A172 (cell line): ENCODE measurements at places on chromosomes 7 and 10.

GRCh38 chr10:108901781-108902618 is 1021.3 kb downstream of the XPNPEP1 start:
- no peak for DNase-seq

DNA sequence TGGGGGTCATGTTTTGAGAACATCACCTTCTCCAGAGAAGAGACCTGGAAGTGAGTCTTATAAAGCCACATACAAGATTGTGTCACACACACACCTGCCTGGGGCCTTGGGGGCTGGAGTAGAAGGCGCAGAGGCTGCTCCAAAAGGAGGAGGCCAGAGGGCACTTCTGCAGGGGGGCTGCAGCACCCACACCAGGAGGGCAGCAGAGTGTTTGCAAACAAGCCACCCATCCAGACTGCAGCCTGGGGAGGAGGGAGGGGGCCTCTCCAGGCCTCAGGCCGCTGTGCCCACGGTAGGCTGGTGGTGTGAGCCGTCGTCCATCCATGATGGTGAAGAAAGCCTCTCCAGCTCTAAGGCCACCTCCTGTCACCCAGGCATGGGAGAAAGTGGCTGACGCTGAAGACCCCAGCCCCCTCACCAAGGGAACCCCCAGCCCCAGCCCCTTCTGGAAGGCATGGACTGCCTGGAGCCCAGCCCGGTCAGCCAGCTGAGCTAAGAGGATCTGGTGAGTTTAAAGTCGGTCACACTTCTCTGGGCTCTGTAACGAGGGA is 77.5 kb downstream of the FOXL3 start:
- DNase-seq = no peak

DNA sequence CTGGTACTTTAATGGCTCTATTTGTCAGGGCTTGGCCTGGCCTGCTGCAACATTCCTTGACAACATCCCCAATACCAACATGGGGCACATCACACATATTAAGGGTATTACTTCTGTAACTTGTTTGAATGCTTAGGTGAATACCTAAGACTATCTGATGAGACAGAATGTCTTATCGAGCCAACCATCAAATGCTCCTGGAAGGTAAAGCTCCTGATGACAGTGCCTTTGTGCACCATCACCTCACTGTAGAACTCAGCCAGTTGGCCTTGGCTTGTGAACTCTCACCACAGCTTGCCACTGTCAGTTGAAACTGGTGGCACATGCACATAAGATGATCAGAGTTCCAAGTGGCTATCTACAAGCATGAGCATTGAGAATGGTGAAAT is 3.7 kb upstream of the MYO1G start:
- no peak for DNase-seq

- DNase-seq = peak; percentile 98
These were observed 36.8 kb downstream of the MYOF start for GRCh38 chr10:93445097-93445960.

DNA sequence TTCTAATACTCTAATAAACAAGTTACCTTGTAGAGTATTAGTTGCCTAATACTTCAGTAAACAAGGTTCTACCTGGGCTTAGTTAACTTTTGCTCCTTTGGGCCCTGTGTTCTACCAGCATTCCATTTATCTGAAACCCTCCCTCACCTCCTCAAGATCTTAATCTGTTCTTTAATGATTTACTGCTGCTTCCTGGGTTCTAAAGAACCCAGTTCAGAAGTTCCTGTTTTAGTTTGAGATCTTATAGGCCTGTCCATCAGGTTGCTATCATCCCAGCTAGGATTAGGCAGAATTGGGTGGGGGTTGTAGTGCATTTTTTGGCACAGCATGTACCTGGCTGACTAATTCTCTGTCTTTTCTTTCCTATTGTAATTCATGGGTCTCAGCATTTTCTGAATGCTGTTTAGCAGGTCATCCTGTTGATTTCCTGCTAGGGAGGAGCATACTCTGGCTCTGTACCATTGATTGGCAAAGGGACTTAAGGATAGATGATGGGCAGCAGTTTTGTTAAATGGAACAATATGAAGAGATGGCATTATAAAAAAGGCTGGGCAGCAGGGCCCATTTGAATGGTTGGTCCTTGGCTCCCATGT is 53.7 kb upstream of the TMEM248 start:
- no peak for DNase-seq

- DNase-seq = no peak
These were observed 160.9 kb downstream of the SDK1 start for GRCh38 chr7:3461923-3462322.

DNA sequence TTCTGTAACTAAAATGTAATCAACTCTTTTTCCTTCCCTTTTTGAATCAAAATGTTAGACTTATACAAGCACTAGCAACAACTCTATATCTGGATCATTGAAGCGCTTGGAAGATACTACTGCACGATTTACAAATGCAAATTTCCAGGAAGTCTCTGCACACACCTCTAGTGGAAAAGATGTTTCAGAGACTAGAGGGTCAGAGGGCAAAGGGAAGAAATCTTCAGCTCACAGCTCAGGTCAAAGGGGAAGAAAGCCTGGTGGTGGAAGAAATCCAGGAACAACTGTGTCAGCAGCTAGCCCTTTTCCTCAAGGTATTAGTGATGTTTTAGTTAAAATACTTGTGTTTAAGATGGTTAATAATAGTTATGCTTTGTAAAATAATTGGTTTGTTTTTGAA is 136.4 kb downstream of the MLLT10 start:
- no peak for DNase-seq

- DNase-seq = no peak
These were observed 15.0 kb downstream of the ZCCHC24 start for GRCh38 chr10:79430325-79430905.

DNA sequence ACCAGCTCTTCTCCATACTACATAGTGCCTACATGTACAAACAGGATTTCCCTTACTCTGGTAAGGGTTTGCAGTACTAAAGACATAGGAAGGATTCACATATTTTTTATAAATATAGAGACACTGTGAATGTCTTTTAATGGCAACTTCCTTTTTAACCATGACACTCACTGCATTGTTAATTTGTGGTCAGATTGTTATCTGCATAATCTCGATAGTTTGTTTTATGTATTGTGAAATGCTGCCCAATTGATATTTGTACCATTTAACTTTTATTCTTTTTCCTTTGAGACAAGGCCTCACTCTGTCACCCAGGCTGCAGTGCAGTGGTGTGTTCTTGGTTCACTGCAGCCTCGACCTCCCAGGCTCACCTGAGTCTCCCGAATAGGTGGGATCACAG is 39.7 kb downstream of the SP8 start:
- no peak for DNase-seq

- DNase-seq = no peak
These were observed 9.0 kb upstream of the ARPC1B start for GRCh38 chr7:99365318-99366141.

DNA sequence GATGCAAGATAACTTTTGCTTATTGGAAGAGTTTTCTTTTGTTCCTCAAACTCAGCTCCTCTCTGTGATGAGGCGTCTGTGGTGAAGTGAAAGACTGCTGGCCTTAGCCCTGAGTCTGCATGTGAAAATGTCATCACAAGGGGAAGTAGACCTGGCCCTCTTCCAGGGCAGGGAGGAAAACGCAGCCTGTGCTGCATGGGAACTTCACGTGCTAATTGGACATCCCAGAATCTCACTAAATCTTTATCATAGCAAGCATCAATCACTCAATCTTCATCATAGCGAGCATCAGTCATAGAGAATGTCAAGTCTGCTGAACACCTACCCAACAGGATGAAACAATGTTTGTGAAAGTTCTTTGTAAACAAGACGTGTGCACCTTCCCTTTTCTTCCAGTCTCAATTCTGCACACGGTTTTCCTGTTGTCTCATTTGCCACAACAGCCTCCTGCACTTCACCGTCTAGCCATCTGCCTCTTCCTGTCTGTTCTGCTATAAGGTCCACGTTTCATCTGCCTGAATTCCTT is 314.6 kb downstream of the FRMD4A start:
- DNase-seq = no peak

DNA sequence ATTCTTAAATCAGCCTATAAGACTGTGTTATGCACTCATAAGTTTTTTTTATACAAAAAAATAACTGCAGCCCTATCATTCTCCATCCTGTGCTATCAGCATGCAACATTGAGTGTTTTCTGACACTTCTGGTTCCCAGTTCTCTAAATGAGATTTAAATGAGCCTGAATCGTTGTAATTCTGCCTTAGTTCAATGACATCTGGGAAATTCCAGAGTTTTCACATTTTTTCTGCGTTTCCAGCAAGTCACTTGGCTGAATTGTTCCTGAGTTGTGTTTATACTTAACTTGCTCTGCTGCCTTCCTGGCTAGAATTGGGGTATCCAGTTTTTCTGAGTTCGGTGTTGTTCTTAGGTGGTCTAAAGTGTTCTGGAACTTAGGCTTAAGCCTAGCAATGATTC is 636.1 kb upstream of the FZD8 start:
- DNase-seq = no peak

GRCh38 chr7:104790440-104790839 is 223.6 kb upstream of the KMT2E start:
- peak; percentile 5 for DNase-seq

GRCh38 chr10:73339436-73339835 is 19.2 kb downstream of the CFAP70 start:
- no peak for DNase-seq

DNA sequence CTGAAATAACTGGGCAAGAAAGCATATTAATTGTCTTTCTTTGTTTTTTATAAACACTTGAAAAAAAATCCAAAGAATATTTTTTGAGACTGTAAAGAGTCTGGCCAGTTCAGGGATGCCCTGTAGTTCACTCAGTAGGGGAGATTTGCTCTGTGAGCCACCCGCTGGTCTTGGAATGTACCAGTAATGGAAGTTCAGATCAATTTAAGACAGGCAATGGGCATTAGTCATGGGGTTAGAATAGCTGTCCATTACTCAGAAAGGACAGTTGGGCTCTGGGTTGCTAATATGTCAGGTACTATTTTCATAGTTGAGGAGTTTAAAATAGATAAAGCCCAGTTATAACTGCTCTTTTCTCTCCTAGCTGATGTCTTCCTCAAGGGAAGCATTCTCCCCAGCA is 38.7 kb downstream of the A1CF start:
- DNase-seq = peak; percentile 45

GRCh38 chr7:148963583-148964482 is 64.5 kb downstream of the PDIA4 start:
- DNase-seq = no peak

DNA sequence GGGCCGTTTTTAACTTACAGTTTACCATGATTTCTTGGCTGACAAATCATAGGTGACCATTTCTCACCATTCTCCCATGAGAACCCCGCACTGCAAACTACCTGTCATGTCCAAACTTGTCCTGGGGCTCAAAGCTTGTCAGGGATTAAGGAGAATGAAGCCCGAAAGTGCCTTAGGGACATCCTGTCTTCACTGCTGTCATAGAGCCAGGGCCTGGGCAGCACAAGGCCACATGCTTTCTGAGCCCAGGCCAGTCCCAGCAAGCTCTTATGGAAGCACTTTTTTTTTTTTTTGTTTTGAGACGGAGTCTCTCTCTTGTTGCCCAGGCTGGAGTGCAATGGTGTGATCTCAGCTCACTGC is 33.9 kb downstream of the CCM2 start:
- DNase-seq = no peak

DNA sequence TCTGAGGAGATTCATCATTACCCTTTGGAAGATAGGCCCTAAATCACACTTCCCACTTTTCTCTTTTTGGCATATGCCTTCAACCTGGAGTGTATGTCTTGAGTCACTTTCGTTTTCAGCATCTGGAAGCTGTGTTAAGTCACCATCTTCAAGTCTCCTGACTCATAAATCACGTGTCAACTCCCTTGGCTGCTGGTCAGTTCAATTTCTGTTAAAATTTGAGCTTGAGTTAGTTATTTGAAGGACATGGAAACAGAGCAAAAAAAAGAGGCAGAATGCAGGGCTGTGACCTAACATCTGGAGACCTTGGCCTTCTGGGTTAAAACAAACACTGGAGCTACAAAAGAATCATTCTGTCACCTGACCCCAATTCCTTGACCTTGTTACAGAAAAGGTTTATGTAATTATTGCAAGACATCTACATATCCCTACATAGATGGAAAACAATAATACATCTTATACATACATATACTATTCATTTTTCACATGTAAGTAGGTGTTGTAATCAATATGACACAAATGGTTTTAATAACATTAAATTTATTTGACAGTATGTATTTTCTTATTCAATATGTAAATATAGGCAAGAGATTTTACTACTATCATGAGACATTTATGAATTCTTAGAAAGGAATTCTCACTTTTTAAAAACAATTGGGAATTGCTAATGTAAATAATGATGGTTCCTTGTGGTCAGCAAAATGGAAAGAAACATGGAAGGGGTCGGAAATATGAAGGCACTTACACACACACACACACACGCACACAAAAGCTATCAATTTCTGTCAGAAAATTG is 169.7 kb upstream of the PHYHIPL start:
- peak; percentile 62 for DNase-seq

- peak; percentile 66 for DNase-seq
These were observed 1.5 kb upstream of the NRP1 start for GRCh38 chr10:33335801-33336581.

DNA sequence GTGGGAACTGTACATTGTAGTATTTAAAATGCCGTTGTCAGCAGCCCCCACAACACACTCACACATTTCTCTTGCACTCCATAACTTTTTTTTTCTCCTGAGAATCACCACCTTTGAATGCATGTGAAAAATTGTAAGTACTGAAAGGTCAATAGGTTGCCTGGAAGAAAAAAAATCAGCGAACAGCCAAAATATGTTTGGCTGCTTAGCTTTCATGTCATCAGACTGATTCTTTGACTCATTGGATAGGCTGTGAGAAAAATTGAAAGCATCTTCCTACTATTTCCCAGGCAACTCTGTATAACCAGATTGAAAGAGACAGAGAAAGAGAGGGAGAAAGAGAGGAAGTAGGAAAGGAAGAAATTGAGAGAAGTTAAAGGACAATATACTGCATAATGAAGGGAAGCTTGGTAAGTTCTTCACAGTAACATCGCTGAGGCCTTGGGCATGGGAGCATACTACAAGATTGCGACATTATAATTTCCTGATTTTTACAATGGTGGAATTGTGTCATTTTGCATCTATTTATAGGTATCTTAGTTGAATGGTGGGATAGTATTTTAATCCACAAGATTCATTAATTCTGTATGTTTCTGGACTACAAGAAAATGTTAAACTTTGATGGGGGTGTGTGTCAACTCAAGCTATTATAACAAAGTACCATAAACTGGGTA is 249.3 kb upstream of the KCND2 start:
- no peak for DNase-seq

- no peak for DNase-seq
These were observed 83.3 kb downstream of the FAM107B start for GRCh38 chr10:14691359-14691758.

GRCh38 chr10:31001740-31002139 is 29.9 kb downstream of the ZNF438 start:
- DNase-seq = no peak
